ENCODE measurements at places on chromosomes 1 and 21.

DNA sequence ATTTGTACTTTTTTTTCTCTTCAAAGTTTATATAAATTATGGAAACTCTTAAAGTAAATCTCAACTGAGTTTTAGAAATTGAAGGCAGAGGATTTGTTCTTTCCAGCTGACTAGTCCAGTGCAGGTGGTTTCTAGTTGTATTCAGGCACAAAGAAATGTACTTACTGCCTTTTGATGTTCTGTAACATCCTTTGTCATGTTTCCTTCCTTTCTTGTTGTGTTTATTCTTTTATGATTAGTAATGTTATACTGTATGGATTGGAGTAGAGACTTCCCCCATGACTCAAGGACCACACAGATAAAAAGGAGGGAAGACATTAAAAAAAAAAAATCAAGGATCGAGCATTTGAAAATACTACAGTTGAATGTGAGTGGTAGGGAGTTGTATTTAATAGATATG lies 8.0 kb downstream of the HIPK1 start:
- no peak for DNase-seq

- DNase-seq: no peak
These were observed 595 bp downstream of the RNF2 start for GRCh38 chr1:185045814-185046492.

DNA sequence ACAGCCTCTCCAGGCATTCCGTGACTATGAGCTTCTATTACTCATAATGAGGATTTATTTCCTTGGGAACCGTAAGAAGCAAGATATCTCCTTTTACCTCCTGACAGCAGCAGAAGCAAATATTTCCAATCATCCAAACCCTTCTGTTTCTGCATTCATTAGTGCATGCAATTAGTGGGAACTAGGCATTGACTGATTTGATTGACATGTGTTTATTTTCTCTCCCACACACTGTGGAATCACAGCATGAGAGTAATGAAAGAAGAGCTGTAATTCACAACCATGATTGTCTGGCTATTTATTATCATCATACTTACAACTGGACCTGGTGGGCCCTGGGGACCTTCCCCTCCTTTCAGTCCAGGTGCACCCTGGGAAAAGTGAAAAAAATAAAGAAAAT lies 146.8 kb downstream of the COL11A1 start:
- DNase-seq: no peak

GRCh38 chr1:36961062-36961615 lies 73.2 kb downstream of the GRIK3 start:
- no peak for DNase-seq

- DNase-seq: no peak
These were observed 5.3 kb downstream of the SYTL1 start for GRCh38 chr1:27346991-27347624.

DNA sequence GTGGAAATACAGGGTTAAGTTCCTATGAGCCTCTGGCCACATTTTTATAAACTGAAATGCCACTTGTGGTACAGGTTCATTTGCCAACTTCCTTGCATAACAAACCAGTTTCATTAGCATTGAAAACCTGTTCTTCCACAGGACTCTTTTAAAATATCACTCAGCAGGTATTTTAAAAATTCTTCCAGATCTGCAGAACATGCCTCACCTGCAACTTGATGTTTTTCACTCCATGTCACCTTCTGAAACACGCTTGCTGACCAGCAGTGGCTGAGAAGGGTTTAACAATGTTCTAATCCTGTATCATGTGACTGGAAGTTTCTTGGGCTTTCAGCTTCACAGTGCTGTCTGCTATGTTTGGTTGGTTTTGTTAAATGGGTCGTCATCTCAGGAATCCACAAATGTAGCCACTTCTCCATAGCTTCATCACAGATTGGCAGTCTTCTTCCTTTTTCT lies 17.6 kb upstream of the CBR3 start:
- no peak for DNase-seq

DNA sequence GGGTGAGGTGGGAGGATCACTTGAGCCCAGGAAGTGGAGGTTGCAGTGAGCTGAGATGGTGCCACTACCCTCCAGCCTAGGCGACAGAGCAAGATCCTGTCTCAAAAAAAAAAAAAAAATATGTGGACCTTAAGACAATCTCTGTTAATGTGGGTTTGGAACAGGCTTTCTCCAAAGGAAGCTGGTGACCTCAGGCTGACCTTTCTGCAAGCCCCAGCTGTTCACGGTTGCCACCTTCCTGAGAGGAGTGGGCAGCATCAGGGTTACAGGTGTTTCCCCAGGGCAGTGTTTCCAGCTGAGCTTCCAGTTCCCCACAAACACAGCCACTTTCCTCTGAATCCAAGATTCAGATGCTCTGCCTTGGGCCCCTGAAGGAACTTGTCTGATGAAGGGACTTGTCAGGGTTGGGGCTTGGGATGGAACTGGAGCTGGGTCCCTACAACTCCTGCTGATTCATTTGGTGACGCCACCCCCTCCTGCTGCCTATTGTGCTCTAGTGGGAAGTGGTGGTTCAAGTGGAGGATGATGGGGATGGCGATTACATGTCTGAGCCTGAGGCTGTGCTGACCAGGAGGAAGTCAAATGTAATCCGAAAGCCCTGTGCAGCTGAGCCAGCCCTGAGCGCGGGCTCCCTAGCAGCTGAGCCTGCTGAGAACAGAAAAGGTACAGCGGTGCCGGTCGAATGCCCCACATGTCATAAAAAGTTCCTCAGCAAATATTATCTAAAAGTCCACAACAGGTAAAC lies 1.9 kb downstream of the ZBTB48 start:
- no peak for DNase-seq

DNA sequence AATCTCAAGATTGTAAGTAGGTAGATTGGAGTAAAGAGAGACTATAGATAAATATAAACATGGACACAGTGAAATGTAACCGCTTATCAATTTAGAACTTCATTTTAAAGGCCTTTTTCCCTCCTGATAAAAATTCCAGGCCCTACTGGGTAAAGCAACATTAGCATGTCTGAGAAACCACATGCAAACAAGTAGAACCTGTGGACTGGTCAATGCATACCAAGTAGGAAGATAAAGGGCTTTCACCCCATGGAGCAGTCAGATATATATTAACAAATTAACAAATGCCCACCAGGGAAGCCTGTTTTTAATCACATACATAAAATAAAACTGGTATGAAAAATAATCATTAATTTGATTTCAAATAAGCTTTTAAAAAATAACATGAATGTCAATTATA lies 8.1 kb downstream of the DPH5 start:
- DNase-seq: no peak

DNA sequence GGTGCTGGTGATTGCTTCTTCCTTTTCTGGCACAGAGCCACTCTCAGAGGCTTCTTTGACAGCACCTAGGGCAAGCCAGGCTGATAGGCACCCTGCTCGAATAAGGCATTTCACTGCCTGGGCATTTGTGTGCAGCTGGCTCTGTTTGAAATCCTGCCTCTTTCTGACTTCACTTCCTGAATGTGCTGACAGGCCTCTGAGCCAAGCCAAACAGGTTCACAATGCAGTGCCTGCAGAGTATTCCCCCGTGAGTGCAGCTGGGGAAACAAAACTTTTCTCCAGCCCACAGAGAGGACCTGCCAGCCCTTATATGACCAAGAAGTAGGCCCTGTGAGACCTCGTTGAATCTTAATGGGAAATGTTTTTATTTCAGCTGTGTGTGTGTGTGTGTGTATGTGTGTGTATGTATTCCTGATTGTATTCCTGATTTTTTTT lies 10.4 kb downstream of the JUN start:
- no peak for DNase-seq

- no peak for DNase-seq
These were observed 32.1 kb downstream of the OVAAL start for GRCh38 chr1:180590889-180591288.

GRCh38 chr21:19609611-19610010 lies 1206.0 kb upstream of the TMPRSS15 start:
- no peak for DNase-seq

- no peak for DNase-seq
These were observed 22.1 kb downstream of the TCEA3 start for GRCh38 chr1:23402286-23403037.

- no peak for DNase-seq
These were observed 323.6 kb downstream of the MRPL39 start for GRCh38 chr21:25283720-25284119.

- DNase-seq: no peak
These were observed 293.9 kb downstream of the GRIK1 start for GRCh38 chr21:29645666-29646553.

DNA sequence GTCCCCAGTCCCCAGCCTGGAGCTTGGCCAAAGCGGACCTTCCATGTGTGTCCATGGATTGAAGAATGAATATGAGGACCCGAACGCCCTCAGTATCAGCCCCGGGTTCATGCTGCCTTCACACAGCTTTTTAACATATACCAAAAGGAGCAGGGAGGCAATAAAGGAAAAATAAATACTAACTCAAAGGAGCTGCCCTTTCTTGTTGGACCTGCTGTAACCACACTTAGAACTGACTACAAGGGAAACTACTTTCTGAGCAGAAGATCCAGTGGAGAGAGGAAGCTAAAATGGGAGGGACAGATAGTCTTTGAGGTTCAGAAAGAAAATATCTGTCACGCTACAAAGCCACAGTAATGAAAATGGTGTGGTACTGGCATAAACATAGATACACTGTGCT lies 48.6 kb downstream of the CNN3 start:
- DNase-seq: no peak

DNA sequence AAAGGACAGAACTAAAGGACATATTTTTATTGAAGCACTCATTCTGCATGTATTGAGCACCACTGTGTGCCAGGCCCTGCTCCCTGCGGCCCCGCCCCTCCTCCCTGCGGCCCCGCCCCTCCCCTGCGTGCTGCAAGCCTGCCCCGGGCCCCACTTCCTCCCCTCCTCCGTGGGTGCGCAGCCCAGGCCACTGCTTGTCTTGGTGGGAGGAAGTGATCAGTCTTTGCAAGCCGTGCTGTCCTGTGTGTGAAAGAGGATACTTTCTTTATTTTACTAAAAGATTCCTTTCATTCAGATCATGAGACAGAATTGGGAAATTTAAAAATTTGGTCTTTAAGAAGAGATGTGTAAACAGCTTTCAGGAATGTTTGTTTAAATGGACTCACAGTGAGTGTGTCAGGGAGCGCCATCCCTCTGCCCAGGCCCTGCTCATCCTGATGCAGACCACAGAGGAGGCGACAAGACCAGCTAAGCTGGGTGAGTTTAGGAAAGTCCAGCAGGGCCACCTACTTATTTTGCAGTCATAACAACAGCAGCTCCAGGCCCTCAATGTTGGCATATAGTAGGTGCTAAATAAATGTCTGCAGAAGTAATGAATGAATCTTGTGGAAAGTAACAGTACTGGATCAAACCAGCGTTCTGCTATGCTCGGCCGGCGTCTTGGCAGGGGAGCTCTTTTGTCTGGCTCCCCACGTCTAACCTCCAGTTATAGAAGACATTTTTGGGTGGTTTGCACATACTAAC lies 88.3 kb upstream of the SELENON start:
- no peak for DNase-seq

GRCh38 chr1:37947364-37947763 lies 511 bp upstream of the INPP5B start:
- DNase-seq: no peak

DNA sequence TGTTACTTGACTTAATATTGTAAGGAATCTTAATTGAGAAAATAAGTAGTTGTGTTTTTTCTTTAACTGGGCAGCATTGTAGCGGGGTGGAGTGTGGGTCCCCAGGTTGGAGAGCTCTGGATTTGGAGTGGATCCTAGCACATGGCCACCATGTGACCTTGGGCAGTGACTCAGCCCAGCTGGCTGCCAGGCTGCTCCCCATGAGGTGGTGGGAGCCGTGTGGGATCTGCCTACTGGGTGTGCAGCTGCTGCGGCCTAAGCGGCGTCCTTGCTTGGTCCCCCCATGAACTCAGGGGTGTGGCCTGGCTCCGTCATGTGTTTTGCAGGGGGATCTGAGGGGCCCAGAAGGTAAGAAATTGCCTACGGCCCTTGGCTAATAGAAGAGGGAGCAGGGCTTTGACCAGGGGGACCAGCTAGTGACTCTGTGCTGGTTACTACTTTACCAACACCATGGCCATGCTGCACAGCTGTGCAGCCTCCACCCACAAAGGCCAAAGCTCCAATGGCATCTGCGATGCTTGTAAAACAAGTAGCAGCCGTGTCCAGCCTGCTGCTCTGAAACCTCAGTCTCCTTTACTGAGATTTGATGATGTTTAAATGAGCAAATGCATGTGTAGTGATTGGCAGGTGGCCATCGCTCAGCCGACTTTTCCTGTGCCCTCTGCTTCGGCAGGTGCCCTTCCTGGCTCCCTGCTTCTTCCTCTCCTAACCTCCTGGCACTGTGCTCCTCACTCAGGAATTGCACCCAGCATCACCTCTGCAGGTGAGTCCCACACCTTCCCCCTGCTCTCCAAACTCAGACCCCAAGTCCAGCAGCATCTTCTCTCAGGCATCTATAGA lies 68.3 kb downstream of the ADARB1 start:
- no peak for DNase-seq

- no peak for DNase-seq
These were observed 23.9 kb upstream of the RPTN start for GRCh38 chr1:152182944-152183361.

DNA sequence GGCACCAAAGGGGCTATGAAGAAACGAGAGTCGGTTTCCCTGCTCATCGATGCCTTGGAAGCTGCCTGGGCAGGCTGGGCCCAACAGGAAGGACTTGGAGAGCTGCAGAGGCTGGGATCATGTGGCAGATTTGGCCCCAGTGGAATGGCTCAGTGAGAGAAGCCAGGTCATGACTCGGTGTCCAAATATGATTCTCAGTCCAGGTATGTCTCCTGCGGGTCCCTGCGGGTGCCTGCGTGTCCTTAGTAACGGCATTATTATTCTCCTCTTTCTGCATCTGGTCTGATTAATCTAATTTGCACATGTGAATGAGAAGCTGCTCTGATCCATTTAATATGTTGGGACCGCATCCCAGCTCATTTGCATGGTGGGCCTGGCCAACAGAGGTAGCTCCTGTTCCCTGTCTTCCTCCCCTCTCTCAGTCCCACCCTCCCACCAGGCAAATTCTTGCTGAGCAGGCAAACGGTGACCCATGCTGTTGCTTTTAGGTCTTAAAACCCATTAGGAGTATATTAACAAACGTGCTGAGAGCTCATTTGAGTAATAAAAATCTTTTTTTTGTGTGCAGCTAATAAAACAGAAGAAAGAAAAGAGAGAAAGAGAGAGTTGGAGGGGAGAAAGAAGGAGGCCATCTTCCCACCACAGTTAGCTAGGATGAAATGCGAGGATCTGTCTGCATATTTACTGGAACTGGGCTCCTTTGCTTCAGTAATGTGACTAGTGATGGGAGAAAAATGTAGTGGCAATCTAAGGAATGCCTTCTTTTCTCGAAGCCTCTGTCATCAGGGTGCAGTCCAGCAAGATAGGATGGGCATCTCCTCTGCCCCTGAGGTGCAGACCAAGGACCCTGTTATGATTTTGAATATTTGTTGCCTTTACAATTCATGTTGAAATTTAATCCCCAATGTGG lies 133.5 kb downstream of the HMGB4 start:
- no peak for DNase-seq

- no peak for DNase-seq
These were observed 1.4 kb downstream of the TIE1 start for GRCh38 chr1:43302201-43302600.

GRCh38 chr1:110211496-110212168 lies 1.5 kb downstream of the KCNC4 start:
- no peak for DNase-seq

Data from stimulated activated CD8-positive, alpha-beta memory T cell treated with anti-CD3 and anti-CD28 coated beads, Interleukin-4, amount 100 ng/mL, for 1 hour (primary cell).